Hepatic stellate cell (primary cell): ENCODE measurements at places on chromosomes 1 and 21.

GRCh38 chr1:110130113-110130591, 17.9 kb downstream of the UBL4B start:
- DNase-seq, result no peak

GRCh38 chr21:38095220-38095619, 161.6 kb upstream of the KCNJ15 start:
- DNase-seq, result no peak

- no peak for DNase-seq
Observed at GRCh38 chr1:70041317-70042045, 163.9 kb downstream of the LRRC40 start.

DNA sequence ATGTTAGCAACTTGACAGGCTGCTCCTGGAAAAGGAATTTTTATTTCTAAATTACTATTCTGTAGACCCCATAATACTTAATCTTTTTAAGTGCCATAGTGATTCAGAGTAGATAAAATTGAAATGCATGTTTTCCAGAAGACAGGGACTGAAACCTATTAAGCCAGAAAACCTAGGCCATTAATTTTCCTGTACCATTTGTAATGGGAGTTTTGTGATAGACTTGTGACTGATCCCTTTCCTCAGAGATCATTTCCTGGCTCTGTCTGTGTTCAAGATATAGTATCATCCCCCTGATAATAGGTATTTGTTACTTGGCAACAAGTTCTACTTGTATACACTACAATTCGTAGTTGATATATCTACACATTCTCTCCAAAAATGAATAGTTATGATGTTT, 1609.8 kb downstream of the AMY1C start:
- no peak for DNase-seq

GRCh38 chr1:244181867-244182266, 130.8 kb downstream of the ZBTB18 start:
- no peak for DNase-seq

DNA sequence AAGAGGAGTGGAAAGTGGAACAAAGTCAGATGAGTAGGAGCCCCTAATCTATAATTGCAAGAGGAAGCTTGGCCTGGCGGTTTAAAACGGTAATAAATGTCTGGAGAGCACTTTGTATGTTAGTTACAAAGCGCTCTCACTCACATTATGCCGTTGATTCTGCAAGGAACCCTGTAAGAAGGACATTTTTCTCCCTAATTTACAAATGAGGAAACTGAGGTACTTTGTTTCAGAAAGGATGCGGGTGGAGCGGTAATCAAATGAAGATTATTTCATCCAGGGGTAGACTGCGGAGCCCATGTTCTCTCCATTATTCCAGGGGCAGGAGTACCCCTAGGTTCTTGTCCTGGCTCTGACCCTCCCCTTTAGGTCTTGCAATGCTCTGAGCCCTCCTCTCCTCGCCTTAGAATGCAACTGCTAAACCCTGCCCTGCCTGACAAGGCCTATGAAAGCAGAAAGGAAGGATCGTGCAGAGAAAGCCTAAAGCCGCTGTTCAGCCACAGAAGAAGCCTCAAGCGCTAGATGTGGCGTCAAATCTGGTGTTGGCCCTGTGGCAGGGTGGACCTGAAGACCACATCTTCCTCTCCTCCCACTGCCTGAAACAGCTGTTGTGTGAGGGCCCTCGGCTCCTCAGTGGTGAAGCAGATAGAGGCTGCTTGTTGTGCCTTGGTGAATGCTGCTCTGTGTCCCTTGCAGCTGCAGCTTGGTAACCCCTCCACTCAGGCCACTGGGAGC, 588 bp upstream of the PACC1 start:
- DNase-seq, result no peak

GRCh38 chr21:36005018-36005417, 55.3 kb downstream of the SETD4 start:
- no peak for DNase-seq

- no peak for DNase-seq
Observed at GRCh38 chr1:197519741-197520334, 251.8 kb downstream of the CRB1 start.

DNA sequence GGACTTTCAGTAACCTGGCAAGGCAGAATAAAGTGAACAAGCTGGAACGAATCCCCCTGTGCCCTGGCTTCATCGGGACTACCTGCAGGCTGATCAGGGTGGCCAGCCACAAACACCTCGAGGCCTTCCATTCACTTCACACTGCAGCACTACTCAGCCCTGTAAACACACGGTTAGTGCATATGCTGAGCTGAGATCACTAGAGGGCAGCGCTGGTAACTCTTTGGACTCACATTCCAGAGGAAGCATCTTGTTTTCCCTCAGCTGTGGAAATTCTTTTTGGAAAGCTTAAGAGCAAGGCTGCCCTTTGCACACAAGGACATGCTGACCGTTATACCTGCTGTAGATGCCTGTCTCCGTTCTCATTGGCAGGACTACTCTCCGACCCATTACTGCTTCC, 32.1 kb downstream of the PCSK9 start:
- peak; percentile 71 for DNase-seq

GRCh38 chr21:46119637-46120271, 21.8 kb downstream of the COL6A2 start:
- DNase-seq, result no peak

GRCh38 chr1:154478013-154478412, 24.0 kb upstream of the TDRD10 start:
- DNase-seq, result no peak

DNA sequence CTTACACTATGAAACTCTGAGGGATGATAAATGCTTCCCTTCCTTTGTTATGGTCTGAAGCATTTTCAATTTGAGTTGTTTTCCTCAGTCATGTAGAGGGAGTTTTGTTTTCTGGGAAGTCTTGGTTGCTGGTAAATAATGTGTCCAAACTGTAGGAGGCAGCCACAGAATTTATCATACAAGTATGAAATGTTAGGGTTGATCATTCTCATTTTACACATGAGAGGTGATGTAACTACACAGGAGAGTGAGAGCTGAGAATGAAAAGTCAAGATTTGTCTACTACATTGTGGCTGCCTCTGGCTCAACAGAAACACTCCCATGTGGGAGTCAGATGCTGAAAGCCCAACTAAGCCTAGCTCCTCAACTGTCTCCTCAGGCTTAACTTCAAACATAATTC, 182.5 kb upstream of the SGIP1 start:
- no peak for DNase-seq

DNA sequence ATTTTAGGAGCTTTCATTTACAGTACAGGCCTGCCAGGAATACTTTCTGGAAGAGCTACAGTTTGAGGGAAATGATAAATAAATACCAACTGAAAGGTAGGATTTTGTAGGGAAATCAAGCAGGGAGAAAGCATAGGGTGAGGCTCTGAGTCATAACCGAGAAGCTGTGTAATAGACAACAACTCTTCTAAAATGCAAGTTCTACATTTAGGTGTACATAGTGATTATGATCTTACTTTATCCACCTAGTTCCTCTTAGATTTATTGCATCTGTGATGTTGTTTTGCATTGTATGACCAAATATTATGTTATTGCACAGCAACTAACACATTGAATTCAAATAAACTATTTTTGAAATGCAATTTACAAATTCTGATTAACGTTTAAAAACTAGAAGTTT, 819.3 kb downstream of the PLA2G4A start:
- no peak for DNase-seq

DNA sequence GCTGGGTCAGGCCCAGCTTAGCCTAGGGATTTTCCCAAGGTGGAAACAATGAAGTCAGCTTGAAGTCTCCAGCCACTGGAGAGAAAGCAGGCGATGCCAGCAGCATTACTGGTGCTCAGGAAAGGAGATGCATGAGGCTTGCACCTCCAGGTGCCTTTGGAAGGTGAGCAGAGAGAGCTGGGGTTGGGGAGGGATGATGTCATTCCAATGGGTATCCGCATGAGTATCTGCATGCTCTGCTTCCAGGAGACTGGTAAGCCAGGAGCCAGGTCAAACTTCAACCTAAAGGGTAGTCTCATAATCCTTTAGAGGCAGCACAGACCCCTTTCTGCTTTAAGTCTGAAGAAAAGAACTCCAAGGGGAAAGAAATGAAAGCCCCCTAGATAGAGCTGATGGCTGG, 68.8 kb downstream of the KDM1A start:
- DNase-seq, result no peak

DNA sequence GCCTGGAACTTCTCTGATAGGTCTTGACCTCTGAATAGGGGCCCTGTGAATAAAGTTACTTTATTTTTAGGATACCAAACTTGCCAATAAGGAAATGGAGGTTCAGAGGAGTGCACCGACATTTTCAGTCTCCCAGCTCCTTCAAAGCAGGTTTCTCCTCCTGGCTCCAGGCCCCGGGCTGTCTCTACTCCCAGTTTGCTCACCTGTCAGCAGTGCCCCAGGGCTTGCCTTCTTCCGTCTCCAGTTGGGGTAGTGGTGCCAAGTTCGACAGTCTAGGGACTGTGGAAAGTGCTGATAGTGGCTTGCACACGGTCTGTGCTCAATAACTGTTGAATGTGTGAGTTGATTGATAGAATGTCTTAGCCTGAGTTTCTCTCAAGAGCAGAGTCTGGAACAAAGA, 149.2 kb downstream of the ACTL8 start:
- DNase-seq, result no peak

DNA sequence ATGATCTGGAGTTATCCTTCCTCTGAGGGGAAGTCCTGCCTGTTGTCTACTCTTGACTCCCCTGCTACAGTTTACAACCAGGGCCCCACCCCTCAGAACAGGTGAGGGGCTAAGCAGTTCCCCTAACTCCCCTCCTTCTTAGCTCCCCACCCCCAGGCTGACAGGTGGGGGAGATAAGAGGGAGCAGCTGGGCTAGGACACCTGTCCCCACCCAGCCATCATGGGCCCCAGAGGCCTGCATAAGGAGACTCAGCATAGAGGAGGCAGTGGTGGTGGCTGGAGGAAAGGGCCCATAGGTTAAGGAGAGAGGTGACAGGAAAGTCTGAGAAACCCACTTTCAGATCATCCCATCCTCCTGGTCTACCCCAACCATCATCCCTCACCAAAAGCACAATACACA, 6.8 kb downstream of the MEF2D start:
- no peak for DNase-seq

GRCh38 chr1:21280482-21280881, 9.8 kb downstream of the ECE1 start:
- DNase-seq, result no peak

DNA sequence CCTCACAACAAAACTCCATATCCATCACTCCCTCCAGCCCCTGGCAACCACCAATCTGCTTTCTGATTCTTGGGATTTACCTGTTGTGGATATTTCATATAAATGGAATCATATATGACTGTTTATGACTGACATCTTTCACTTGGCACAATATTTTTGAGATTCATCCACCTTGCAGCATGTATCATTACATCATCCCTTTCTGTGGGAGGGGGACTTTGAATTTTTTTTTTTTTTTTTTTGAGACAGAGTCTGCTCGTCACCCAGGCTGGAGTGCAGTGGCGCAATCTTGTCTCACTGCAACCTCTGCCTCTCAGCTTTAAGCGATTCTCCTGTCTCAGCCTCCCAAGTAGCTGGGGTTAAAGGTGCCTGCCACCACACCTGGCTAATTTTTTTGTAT, 128.2 kb downstream of the ITSN1 start:
- no peak for DNase-seq

DNA sequence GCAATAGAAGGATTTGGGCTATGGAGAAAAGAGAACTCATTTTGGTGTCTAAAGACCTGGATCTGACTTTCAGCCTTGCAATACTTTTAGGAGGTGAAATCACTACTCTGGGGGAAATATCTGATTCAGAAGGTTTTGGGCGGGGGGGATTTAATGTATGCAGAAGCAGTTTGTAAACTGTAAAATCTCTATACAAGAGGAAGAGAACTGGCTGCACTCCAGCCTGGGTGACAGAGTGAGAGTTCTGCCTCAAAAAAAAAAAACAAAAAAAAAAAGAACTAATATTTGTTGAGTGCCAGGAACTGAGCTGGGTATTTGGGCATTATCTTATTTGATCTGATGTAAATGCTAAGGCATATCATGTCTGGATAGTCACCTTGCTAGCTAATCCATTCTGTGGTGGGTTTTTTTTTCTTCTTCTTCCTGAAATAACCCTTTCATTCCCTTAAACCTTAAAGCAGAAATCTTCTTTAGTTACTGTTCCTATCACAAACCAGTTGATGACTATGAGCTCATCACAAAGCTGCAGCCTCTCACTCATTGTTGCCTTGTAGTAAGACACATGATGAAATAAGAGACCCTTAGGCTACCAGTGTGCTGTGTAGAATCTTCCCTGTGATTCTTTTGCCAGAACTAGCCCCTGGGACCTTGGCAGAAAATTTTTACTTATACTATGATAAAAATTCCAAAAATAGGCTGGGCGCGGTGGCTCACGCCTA, 35.6 kb upstream of the SLC16A1 start:
- DNase-seq, result no peak

GRCh38 chr1:225437710-225438437, 10.0 kb upstream of the LBR start:
- peak; percentile 55 for DNase-seq

DNA sequence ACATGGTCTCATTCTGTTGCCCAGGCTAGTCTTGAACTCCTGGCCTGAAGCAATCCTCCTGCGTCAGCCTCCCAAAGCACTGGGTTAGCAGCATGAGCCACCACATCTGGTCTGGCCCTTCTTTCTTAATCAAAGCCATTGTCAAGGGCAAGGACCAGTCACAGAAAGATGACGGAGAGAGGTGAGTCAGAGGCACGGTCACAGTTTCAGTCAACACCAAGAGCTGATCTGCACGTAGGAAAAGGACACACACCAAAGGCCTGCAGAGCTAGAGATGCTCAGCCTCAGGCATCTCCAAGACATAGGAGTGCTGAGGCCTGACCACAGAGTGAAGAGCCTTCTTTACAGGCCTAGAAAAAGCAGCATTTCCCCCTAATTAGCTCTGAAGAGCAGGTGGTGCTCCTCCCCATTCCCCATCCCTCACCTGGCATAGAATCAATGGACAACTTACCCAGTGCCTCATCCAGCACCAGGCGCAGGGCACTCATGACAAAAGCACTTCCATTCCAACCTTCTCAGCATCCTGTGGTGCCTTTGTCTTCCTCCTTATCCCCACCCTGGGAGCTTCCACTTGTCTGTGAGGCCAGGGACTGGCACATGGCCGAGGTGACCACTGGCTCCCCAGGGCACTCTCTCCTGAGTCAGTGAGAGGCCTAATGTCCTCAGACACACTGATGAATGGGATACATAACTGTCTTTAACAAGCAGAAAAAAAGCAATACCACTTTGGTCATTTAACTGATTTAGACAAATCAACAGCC, 139.8 kb downstream of the AJAP1 start:
- no peak for DNase-seq

GRCh38 chr1:231162970-231163829, 1.3 kb downstream of the TRIM67 start:
- DNase-seq, result no peak

DNA sequence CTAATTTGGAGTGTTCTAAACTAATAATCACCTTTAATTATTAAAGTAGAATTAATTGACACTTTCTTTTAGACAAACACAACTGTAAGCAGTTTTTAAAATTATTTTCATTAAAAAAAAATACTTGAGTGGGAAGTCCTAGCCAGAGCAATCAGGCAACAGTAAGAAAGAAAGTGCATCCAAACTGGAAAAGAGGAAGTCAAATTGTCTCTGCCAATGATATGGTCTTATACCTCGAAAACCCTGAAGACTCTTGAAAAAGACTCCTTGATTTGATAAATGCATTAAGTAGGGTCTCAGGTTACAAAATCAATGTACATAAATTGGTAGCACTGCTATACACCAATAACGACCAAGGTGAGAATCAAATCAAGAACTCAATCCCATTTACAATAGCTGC, 83.0 kb upstream of the GADD45A start:
- no peak for DNase-seq

GRCh38 chr1:53112861-53113260, 29.6 kb downstream of the SLC1A7 start:
- DNase-seq, result no peak

- no peak for DNase-seq
Observed at GRCh38 chr21:44499211-44499560, 40.8 kb downstream of the KRTAP10-1 start.
